Karpas-422 (cell line): ENCODE measurements at places on chromosomes 2 and 18. TPM values are rescaled to one million over a fixed set of nuclear protein-coding genes. Genes with fewer than 3 reads are reported as not detected.

DNA sequence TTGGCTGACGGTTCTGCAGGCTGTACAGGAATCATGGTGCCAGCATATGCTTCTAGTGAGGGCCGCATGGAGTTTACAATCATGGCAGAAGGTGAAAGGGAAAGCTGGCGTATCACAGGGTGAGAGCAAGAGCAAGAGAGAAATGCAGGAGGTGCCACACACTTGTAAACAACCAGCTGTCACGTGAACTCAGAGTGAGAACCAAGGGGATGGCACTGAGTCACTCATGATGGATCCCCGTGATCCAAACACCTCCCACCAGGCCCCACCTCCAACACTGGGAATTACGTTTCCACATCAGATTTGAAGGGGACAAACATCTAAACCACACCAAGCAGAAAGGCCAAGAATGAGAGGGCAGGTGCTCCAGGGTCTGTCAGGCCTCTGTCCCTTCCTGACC is 185.0 kb upstream of the PID1 start:
- DNase-seq, result no peak

DNA sequence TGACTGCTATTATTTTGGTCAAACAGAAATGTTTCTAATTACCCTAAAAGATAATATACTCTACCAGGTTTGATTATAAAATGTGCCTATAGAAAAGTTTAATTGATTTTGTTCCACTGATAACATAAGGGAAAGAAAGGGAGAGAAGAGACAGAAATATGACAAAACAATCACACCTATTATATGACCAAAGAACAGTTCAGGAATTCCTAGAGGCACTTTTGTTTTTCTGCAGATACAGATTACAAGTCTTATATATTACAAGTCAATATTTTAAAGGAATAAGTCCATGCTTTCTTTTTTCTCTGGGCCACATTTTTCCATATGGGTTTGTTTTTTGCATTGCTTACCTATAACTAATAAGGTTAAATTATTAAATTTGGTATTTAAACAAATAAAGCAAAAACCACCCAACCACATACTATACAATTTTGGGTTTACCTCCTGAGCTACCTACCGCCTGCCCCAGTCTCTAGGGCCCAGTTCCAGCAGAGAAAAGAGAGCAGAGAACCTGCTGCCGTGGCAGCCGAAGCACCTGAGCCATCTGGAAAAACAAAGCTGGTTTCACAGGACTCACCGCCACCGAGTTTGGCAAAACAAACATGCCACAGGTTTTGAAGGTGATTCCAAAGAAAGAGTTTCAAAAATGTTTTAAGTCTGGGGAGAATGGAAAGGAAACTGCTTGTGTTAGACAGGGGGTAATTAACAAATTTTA is 92.1 kb downstream of the DYM start:
- no peak for DNase-seq

GRCh38 chr18:10213526-10213925 is 240.9 kb upstream of the APCDD1 start:
- DNase-seq, result peak; percentile 75

- no peak for DNase-seq
These were observed 211.8 kb upstream of the ARL4C start for GRCh38 chr2:234708717-234709116.

- DNase-seq, result no peak
These were observed 76.4 kb downstream of the LTBP1 start for GRCh38 chr2:33022989-33023727.

The PRPF40A gene
- 149 and 173 TPM in 2 replicates for total RNA-seq

The SPRED2 gene
- total RNA-seq, result 11.9 and 13.9 TPM in 2 replicates

DNA sequence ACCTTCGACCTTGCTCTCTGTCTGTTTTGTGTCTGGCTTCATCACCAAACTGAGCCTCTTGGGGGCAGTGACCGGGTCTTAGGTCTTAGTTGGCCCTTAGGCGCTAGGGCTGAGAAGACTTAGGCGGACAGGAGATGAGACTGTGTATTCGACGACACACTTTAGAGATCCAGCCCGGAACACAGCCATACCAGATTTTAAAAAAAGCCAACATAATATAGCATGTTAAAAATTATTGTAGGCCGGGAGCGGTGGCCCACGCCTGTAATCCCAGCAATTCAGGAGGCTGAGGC is 9.5 kb upstream of the PROC start:
- DNase-seq, result no peak

- peak; percentile 81 for DNase-seq
These were observed 219.2 kb downstream of the LRP1B start for GRCh38 chr2:141911485-141912066.

GRCh38 chr2:69518841-69519240 is 81.6 kb upstream of the NFU1 start:
- no peak for DNase-seq

The CNDP1 gene
- 0.11 TPM in 1 of 2 replicates, not detected in the other for total RNA-seq

DNA sequence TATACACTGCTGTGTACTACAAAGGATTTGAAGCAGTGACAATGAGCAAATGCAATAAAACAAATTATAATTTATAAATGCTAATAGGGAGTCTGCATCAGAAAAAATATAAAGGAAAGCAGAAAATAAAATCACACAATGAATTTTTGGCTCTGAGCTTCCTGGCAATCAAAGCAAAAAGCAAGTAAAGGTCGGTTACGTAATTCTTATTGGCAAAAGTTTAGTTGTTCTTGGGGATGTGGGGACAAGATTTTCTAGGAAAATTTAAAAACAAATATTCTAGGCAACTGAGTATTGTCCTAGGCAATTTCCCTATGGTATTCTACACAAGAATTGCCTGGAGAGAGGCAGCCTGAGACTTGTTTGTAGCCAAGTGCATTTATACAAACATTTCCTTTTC is 1.8 kb downstream of the ORC2 start:
- no peak for DNase-seq

- peak; percentile 11 for DNase-seq
These were observed 63.2 kb upstream of the TPO start for GRCh38 chr2:1350111-1350510.

GRCh38 chr2:135056790-135057189 is 4.7 kb downstream of the RAB3GAP1 start:
- no peak for DNase-seq

GRCh38 chr2:43269074-43269572 is 42.7 kb upstream of the ZFP36L2 start:
- DNase-seq, result no peak

The ASB18 gene
- not detected in 2 replicates for total RNA-seq

The HOXD8 gene
- total RNA-seq, result not detected in 2 replicates

- no peak for DNase-seq
These were observed 177.1 kb downstream of the IRS1 start for GRCh38 chr2:226622484-226622883.

The GALNT14 gene
- 1.6 and 1.7 TPM in 2 replicates for total RNA-seq

- DNase-seq, result no peak
These were observed 3.1 kb upstream of the GATA6 start for GRCh38 chr18:22166069-22166950.

The DPP10 gene
- total RNA-seq, result not detected in 2 replicates

The SNORC gene
- 1.2 and 1.9 TPM in 2 replicates for total RNA-seq

The OTX1 gene
- total RNA-seq, result 1.9 and 6.4 TPM in 2 replicates

DNA sequence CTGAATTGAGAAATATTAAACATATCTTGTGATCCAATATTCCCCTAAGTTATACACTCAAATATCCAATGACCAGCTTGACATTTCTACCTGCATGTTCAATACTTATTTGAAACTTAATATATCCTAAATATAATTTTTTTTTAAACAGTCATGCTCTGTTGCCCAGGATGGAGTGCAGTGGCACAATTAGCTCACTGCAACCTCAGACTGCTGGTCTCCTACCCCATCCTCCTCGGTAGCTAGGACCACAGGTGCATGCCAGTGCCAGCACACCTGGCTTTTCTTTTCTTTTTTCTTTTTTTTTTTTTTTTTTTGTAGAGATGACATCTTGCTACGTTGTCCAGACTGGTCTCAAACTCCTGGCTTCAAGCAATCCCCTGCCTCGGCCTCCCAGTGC is 4.2 kb downstream of the KYNU start:
- peak; percentile 9 for DNase-seq

DNA sequence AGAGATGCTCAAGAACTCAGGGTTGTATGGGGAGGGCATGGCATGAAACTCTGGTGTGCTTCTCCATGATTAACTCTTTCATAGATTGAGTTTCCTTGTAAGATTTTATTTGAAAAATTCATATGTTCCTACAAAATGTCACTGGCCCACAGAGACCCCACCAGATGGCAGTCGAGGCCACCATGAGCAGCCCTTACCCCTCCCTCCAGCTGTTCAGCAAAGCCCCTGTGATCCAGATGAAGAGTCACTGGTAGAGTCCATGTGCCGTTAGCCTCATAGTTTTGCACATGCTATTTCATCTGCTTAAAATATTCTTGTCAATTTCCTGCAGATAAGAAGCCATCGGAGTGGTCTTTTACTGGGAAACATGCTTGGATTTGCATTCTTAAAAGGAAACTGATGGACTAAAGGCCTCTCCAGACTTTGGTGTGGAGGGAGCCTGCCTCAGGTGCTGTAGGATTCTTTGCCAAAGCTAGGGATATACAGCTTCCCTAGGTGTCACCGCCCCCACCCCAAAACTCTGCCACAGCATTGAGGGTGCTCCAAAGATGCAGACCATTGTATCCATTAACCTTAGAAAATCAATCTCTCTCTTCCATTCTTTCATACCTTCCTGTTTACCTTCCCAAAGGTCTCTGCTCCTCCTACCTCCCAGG is 18.8 kb downstream of the ZNF385B start:
- DNase-seq, result peak; percentile 69

- DNase-seq, result no peak
These were observed 193.8 kb downstream of the FAM210A start for GRCh38 chr18:13532406-13533075.

DNA sequence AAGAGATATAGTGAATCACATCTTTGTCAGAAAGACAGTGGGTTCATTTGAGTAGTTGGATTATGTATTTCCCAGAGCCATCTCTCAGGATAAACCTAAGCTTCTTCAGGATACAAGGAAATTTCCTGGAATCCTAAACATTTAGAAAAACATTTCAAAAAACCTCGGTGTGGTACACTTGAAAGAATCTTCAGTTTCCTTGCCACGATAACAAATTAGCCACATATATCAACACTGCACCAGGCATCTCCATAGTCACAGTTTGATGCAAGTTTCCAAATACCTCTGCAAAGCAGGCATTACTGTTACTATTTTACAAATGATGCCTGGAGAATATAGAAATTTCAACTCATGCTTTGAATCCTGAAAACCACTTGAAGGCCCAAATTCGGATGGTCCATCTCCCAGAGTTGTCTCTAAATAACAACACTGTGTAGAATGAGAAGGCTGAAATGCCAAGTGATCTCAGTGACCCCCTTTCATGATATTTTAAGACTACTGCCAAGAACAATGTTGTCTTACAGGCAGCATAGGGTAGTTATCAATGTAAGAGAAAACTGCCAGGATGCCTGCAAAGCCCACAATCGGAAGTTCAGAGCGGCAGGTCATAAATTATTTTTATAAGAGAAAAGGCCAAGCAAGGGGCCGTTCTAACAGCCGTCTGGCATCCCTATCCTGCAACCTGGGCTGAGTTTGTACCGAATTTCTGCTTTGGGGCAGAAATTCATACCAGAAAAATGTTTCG is 307.9 kb downstream of the TXNL1 start:
- no peak for DNase-seq

DNA sequence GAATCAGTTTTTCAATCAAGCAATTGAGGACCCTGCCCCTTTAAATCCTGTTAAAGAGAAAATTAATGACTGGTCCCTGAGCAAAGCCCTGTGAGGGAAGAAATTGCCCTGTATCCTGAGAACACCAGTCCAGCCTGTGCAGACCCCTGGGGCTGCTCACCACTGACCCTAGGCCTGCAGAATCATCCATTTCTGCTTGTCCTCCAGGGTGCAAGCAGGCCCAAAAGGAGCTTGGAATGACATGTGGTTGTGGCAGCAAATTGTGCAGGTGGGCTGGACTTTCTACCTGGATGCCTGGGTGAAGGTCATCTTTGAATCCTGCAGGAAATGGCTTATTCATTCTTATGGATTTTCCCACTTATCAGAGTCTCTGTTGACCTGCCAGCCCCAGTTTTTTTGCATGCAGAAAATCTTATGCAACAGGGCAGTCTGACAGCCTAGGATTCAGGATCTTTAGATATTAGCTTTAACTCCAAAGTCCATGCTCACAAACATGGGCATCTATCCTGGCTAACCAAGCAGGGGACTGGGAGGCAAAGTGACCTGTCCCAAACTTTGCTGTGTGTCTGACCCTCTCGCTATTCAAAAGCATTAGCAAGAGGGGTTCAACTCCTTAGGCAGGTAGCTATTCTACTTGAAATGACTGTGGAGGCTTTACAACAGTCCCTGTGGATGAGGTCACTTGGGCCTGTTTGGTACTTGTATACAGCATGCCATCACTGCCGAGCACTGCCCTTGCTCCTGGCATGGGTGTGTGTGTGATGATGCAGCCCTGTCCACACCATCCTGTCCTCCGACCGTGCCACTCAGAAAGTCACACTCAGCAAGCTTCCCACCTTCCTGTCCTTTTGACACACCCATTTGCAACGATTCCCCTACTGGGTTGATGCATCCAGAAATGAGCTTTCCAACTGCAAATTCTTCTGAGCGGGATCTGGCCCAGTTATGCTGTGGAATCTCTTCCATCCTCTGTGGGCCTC is 85.3 kb downstream of the CAPN13 start:
- no peak for DNase-seq

- no peak for DNase-seq
These were observed 48.5 kb upstream of the MCFD2 start for GRCh38 chr2:46963941-46964673.

- no peak for DNase-seq
These were observed 14.1 kb upstream of the CYS1 start for GRCh38 chr2:10094271-10094814.

DNA sequence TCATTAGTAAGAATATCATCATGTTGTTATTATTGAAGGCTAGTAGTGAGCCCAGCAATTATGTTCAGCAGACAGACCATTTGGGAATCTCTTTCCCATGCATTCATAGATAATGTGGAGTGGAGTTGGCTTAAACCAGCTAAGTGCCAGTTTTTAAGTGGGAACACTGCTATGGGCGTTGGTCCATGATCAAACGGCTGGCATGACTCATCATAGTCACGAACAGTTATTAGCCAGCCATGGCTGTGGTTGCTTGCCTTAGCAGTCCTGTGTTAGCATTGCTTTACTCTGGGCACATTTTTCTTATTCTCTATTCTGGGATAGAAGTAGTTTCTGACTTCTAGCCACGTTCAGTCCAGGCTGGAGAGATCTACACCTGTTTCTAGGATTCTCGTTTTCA is 17.7 kb downstream of the EIF4E2 start:
- DNase-seq, result no peak

- no peak for DNase-seq
These were observed 21.4 kb upstream of the SH3BP4 start for GRCh38 chr2:234930397-234930796.

The GPR39 gene
- total RNA-seq, result 0.34 TPM in 1 of 2 replicates, not detected in the other

The RUFY4 gene
- 0.11 TPM in 1 of 2 replicates, not detected in the other for total RNA-seq
